ENCODE measurements at places on chromosomes 13 and 19. TPM values are rescaled to one million over a fixed set of nuclear protein-coding genes. Genes with fewer than 3 reads are reported as not detected.
A peak's percentile ranks its signal among the peaks of the same experiment; 100 is the strongest.

Gene IZUMO1
- not detected for polyA plus RNA-seq

Gene SYCN
- 1.6 TPM for polyA plus RNA-seq

Gene PRR20B
- polyA plus RNA-seq: not detected

GRCh38 chr13:52994865-52995264 lies 33.7 kb upstream of the OLFM4 start:
- DNase-seq: no peak

GRCh38 chr19:29040951-29041350 lies 172.0 kb downstream of the UQCRFS1 start:
- DNase-seq: no peak

GRCh38 chr13:37632294-37632693 lies 33.7 kb upstream of the POSTN start:
- DNase-seq: no peak

DNA sequence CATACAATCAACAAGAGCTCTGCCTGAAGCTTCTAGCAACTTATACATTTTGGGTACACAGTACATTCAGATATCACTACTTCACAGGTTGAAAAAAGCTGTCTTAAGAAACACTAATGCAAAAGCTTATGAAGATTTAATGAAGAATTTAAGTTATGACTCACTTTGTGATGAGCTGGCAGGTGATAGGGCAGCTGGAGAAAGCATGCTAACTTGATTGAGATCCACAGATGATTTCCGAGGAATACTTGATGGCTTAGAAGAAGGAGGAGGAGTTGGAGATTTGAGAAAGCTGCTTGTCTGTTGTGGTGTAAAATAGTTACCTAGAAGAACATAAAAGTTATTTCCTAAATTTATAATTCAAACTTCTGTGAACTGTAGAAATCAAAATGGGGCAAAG lies 23.3 kb downstream of the EXOSC8 start:
- no peak for DNase-seq

DNA sequence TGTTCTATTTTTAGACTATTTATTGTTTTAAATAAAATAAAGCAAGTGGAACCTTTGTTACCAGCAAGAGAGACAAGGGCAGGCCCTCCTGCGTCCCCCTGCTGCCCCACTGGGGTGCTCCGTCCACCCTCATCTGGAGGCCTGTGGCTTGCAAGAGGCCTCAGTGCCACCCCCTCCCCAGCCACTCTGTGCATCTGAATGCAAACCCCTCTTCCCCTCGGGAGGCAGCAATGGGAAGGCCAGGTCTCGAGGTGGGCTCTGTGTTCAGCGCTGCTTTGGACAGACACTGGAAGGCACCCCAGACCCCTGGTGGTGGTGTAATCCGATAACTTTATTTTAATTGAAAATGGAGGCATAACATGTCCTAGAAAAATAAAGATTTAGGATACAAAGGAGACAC lies 4.6 kb downstream of the SIX5 start:
- no peak for DNase-seq

DNA sequence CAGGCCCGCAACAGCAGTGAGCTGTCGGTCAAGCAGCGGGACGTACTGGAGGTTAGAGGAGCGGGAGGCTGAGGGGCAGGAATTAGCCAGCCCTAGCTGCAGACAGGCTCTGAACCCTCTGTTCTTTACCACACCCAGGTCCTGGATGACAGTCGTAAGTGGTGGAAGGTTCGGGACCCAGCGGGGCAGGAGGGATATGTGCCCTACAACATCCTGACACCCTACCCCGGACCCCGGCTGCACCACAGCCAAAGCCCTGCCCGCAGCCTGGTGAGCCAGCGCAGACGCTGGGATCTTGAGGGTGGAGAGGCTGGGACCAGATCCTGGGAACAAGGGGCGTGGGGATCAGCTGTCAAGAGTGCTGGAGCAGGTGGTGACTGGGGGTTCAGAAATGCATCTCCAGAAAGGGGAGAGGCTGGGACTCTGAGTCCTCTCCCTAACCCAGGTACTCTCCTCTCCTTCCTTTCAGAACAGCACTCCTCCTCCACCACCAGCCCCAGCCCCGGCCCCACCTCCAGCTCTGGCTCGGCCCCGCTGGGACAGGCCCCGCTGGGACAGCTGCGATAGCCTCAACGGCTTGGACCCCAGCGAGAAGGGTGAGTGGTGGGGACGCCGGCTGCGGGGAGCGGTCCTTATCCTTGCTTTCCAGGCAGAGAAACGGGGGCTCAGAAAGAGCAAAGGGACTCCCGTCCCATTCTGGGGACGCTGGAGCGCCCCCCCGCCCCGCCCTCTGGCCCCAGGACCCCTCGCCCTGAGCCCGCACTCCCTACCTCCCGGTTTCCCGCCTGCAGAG lies 10.4 kb downstream of the EPS8L1 start:
- peak; percentile 74 for DNase-seq

- DNase-seq: no peak
Measured at GRCh38 chr19:57227502-57227901, 3.3 kb upstream of the AURKC start.

GRCh38 chr13:37492741-37493514 lies 105.6 kb downstream of the POSTN start:
- no peak for DNase-seq

GRCh38 chr19:19538061-19538784 lies at the start of gene CILP2:
Gene CILP2 (plus strand): TSS chr19:19538265. CDS start chr19:19538350, 85 bp downstream.
- peak; percentile 86 for DNase-seq

GRCh38 chr13:35514801-35515502 lies 38.5 kb upstream of the MAB21L1 start:
- DNase-seq: no peak
